ENCODE measurements at places on chromosomes 11 and 22.

DNA sequence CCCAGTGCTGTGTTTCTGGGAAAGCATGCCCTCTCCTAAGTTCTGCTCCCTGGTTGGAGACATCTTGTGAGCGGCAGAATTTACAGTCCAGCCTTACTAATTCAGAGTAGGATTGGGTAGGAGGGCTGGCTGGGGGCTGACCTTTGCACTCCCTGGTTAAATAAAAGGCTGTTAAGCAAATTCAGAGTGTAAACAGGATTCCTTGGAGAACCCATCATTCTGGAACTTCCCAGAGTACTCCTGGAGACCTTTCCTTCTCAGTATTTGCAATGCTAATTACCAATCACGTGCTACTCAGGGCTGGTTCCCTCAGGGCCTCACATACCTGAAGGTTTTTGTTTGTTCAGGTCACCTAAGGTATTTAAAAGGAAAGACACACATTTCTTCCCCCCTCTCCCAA, 340.2 kb downstream of the TBC1D22A start:
- no peak for DNase-seq

DNA sequence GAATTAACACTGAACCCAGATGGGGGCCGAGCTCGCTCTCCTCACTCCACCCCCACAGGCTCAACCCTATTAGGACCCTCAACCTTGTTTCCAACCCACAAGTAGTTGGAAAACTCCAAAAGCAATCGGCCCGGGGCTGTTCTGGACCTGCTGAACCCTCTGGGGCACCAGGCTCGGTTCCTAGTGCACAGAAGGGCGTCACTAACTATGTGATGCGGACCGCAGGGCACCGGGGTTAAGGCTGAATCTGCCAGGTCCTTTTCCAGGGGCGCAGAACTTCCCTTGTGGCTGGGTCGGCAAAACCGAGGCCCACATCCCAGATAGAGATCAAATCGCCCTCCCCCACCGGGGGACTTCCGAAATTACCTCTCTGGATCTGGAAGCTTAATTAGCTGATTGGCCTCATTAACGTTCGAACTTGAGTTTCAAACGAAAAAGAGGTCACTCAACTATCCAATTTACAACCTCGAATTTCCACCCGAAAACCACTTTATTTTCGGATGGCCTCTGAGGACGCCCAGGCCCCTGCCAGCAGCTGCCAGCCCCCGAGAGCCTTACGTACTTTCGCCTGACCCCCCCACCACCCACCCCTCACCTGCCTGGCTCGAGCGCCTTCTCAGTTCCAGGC, 1.7 kb downstream of the SHANK2 start:
- peak; percentile 57 for DNase-seq

DNA sequence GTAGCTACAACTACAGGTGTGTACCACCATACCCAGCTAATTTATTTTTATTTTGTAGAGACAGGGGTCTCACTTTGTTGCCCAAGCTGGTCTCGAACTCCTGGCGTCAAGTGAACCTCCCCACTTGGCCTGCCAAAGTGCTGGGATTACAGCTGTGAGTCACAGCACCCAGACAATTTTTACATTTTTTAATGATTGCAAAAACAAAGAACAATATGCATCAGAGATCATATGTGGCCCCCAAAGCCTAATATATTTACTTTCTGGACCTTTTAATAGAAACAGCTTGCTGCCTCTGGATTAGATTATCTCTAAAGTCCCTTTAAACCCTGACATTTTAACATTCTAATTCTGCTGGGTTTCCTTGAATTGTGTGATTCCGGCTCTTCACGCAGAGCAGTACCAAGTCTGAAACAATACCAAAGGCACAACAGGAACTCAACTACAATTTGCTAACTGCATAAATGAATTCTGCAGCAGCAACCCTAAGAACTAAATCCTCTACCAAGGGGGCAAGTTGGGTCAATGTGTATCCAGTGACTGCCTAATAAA, 25.0 kb downstream of the RAB30 start:
- no peak for DNase-seq

DNA sequence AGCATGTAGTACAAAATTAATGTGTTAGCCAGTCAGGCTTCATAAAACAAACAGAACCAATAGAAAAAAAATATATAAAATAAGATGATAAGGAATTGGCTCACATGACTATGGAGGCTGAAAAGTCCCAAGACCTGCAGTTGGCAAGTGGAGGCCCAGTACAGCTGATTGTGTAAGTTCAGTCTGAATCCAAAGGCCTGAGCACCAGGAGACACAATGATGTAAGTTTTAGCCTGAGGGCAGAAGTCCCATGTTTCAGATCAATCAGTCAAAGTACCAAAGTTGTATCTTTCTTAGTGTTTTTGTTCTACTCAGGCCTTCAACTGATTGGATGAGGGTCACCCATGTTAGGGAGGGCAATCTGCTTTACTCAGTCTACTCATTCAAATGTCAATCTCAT, 14.3 kb upstream of the OR10D3 start:
- no peak for DNase-seq

- peak; percentile 93 for DNase-seq
Observed at GRCh38 chr11:87304412-87304811, 266.7 kb downstream of the TMEM135 start.

- DNase-seq, result no peak
Observed at GRCh38 chr11:79044201-79044600, 396.6 kb downstream of the TENM4 start.

- no peak for DNase-seq
Observed at GRCh38 chr11:34086554-34087283, 18.7 kb upstream of the NAT10 start.

DNA sequence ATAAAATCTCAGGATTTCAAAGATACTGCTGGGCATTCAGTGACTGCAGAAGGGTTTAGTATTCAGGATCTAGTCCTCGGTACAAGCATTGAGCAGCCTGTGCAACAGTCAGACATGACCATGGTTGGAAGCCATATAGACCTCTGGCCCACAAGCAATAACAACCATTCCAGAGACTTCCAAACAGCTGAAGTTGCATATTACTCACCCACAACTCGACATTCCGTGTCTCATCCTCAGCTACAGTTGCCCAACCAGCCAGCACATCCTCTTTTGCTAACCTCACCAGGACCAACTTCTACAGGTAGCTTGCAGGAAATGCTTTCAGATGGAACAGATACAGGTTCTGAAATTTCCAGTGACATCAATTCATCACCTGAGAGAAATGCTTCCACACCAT, 156.8 kb downstream of the C11orf91 start:
- DNase-seq, result no peak

DNA sequence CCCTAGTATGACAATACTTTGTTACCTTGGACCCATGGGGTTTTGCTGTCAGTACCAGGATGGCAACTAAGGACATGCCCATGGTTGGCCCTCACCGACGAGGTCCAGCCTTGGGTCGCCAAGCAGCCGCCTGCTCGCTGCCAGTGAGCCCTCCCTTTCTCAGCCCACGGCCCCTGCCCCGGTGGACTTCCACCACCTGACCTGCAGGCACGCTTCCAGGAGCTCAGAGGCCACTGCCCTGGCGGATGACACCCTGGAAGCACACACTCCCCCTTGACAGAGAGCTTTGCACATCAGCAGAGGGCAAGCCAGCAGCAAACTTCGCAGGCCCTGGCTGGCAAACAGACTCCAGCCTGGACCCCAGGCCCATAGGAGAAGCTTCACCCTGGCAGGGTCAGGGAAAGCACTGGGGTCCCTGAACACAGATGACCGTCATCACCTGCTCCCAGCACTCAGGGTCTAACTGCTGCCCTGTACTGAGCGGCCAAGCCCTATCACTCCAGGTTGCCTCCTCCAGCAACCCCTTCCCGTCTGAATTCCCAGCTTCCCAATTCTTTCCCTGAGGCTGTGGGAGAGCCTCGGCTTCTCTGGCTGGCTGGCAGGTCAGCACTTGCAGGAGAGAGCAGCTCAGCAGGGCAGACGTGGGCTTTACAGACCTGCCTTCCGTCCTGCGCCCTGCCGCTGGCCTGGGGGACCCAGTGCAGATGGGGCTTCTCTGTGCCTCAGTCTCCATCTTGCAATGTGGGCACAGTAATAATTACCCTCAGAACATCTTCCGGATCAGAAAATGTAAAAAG, 2.7 kb upstream of the PPARA start:
- DNase-seq, result no peak

GRCh38 chr22:50576806-50577696, 1.2 kb downstream of the CPT1B start:
- DNase-seq, result no peak

DNA sequence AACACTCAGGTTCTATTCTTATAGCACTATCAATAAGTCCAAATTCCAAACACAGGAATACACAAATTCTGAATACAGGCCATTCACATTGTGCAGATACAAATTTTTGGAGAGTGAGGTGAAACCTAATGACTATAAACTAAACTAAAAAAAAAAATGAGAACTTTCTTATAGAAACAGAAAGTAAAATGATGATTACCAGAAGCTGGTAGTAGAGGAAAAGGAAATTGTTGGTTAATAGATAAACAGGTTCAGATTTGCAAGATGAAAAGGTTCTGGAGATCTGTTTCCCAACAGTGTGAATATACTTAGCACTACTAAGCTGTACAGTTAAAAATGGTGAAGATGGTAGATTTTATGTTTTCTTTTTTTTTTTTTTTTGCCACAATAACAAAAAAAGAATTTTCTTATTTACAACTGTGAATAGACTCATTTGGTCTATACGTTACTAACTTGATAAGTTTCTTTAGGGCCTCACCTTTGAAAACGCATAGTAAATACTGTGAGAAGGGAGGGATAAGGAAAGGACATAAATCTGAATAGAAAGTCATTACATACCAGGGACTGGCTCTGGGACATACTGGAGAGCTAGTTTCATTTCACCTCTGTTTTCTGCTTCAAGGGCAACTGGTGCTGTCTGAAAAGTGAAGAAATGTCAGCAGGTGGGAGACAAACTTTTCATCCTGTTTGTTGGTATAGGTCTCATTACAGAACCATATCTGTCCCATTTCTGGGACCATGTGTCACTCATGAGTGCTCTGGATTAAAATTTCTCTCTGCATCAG, 14.2 kb upstream of the CCDC89 start:
- DNase-seq, result no peak

DNA sequence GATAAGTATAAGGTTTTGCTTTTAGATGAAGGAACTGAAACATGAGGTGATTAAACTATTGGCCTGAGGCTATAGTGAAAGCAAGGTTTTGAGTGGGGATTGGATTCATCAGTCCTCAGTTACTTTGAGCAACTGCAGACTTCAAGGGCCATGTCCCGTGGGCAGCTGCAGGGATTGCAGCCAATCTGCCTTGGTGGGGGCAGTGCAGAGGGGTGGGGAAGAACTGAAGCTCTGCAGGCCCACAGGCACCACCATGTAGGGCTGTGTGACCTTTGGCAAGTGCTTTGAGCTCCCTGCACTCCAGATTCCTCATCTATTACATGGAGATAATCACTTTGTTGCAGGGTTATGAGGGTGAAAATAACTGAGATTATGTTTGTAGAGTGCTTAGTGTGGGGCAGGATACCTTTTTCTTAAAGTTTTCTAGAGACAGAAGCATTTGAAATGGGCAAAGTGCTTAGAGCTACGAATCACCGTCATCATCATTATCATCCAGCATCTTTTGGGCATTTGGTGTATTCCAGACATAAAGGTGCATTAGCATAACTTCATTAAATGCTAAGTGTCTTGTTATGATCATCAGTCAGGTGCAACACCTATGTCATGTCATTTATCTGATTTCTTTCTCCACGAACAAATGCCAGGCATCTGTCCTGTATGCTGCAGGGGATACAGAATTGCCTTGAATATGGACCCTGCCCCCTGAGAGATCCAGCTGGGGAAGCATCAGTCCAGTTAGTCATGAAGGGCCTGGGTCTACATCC, 72.1 kb upstream of the TENM4 start:
- DNase-seq, result no peak

DNA sequence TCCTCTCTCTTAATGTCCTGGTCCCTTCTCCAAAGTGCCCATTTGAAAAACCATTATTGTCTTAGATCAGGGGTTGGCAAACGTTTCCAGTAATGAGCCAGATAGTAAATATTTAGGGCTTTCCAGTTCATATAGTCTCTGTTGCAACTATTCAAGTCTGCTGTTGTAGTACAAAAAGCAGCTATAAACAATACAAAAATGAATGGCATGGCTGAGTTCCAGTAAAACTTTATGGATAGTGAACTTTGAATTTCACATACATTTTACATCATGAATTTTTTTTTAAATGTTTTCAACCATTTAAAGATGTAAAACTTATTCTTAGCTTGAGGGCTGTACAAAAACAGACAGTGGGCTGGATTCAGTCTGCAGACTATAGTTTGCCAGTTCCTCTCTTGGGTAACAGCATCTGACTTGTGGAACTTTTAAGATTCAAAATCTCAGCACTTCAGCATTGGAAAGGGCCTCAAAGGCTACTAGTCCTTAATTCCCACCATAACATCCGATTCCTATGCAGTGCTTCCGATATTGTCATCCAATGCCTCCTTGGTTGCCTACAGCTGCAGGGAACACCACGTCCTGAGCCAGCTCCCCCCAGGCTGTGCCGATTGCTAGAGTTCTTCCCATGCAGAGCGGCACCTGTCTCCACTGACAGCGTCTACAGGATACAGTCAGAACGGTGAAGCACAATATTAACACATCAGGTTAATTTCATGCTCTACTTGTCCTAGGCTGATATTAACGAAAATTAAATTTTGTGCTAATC, 65.6 kb upstream of the E2F8 start:
- no peak for DNase-seq

DNA sequence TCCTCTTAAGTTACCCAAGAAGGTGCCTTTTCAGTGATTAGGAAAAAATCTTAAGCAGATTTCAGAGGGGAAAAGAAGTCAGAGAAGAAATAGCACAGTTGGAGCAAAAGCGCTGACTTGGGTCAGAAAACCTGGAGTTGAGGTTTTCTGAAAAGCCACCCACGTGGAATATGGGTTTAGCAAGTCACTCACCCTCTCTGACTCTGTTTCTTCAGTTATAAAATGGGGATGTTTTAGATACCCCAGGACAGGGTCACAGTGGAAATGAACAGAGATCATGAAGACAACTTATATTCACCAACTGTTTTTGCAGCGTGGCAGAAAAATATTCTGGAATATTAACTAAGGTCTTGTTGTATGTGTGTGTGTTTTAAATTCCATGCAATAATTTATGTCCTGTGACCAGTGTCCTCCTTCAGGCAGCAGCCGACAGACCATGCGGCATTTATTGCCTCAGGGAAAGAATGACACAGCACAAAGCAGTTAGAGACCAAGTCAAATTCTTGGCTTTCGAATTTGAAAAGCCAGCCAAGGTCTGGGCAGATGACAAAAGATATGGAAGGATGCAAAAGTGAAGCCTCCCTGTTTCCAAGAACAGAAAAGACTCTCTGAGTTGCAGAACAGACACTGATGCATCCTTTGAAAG, 119.9 kb downstream of the MIAT start:
- DNase-seq, result no peak

GRCh38 chr11:103880968-103881367, 155.5 kb upstream of the DDI1 start:
- no peak for DNase-seq
